ENCODE measurements at places on chromosomes 2 and 18. TPM values are rescaled to one million over a fixed set of nuclear protein-coding genes. Genes with fewer than 3 reads are reported as not detected.

DNA sequence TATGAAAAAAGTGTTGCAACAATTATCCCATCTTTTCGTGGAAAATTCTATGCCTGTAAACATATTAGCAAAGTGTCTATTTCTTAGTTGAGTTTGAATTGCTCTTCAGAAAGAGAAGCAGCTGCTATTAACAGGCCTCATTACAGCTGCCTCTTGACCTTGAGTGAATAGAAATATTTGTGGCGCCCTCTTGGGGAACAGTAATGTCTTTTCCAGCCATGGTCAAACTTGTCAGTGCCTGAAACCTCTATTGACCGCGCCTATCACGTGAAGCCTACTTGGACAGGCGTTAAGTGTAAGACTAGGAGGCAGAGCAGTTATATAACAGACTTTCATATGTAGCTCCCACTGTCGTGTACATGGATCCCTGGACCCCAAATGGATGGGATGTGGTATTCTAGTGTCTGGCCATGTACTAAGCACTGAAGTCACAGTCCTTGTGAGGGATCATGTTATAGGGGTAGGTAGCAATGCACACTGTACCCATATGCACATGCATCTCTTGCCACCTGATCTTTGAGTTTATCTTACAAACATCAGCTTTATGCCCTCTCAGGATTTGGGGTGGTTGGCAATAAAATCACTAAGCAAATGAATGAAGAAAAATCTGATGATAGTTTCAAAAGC lies 245.0 kb downstream of the PTGR3 start:
- DNase-seq = peak; percentile 25

DNA sequence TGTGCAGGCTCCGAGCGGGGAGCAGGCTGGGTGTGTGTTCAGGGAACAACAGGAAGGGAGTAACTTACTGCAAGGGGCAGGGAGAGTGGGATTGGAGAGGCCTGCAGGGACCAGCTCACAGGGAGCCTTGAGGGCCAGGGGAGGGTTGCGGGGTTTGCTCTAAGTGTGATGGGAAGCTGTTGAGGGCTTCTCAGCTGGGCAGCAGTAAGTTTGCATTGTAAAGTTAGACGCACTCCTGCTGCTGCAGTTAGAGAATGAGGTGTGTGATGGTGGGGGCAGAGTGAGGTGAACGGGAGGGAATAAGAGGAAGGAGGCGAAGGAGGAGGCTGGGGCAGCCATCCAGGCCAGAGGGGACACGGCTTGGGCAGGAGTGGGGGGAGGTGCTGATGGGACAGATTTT lies 53.4 kb downstream of the BOLA3 start:
- no peak for DNase-seq

Gene SLC39A6
- 83.3 TPM for total RNA-seq

Gene NPPC
- not detected for total RNA-seq

Gene EDAR
- total RNA-seq = 0.03 TPM

Measured in foreskin keratinocyte (primary cell).